NCI-H1930 (cell line): ENCODE measurements at places on chromosomes 5 and 9.

DNA sequence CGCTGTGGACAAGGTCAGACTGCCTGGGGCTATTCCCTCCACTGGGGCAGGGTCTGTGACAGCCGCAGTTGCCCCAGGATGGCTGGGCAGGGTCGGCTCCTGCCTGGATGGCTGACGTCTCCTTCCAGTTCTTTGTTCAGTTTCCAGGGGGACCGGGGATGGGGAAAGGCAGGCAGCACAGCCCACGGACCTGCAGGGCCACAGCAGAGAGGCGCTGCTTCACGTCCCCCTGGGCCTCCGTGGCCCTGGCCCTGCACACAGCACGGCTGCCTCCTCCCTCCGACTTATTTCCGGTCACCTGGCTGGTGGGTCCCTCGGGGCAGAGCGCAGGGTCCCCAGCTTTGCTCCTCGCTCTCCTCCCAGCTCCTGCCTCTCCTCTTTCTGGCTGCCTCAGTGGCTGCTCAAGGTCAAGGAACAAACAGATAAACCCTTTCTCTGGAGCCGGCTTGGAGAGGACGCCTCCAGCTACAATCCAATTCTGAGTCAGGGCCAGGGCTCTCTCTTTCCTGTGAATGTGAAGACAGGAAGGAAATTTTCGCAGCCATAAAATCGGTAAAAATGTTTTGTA is 169.7 kb downstream of the C9orf50 start:
- no peak for DNase-seq

DNA sequence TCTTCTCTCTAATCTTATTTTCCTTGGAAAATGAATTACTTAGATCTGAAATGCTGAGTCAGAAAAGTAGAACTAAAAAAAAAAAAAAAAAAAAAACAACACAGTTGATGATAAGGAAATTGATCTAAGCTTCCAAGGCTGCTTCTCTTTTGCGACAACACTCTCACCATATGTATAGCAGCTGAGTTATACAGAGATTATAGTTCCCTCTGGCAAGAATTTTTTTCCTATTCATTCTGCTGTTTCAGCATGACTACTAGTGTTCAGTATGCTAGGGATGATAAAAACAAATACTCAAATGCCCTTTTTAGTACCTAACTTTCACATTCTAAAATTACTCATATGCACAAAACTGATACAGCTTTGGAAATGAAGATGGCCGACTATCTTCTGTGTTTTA is 267.3 kb downstream of the MLLT3 start:
- no peak for DNase-seq

GRCh38 chr9:134887219-134887618 is 6.6 kb downstream of the FCN2 start:
- no peak for DNase-seq

DNA sequence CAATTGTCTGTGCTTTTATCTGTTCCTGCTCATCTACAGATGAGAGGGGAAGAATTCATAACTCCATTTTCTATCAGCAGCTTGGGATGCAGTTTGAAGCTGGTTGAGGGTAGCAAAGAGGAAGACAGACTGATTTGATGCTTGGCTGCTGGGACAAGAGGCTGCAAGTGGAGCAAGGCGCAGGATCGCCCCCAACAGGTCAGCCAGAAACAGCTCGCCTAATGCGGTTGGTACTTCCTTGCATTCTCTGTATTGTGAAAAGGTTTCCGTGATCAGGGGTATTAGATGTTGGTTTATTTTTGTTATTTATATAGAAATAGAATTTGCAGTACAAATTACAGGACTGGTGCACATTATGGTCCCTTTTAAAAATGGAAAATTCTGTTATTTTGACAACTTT is 40.6 kb downstream of the ZNF883 start:
- peak; percentile 21 for DNase-seq

GRCh38 chr9:98635374-98635773 is 73.4 kb downstream of the GABBR2 start:
- DNase-seq: no peak

DNA sequence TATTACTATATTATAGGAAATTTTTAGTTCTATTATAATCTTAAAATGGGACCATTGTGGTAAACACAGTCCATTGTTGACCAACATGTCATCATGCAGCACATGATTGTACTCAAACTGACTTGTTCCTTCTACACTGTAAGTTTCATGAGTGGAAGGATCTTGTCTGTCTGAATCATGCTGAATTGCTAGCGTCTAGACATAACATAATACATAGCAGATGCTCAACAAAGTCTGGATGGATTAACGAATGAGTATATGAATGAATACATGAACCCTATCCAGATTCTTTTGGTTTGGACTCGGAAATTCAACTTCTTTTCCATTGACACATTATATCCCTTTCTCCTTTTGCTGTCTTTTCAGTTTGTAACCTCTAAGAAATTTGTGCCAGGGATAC is 429.2 kb upstream of the SGCD start:
- no peak for DNase-seq

DNA sequence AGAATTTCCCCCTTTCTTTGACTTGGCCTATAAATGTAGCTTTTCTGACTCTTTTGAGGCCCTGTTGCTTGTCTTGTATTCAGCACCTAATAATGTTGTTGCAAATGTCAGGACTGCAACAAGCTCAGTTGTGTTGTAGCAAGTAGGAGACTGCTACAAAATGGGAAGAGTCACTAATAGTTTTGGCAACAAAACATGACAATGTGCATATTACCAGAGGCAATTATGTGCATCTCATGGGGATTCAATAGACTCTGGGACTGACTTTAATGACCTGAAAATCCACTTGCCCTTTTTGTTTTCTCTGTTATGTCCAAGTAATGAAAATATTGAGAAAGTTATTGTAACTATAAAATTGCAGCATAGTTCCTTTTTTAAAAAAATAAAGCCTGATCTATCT is 368.4 kb downstream of the OSTF1 start:
- no peak for DNase-seq

GRCh38 chr5:134394932-134395331 is 16.7 kb downstream of the CDKN2AIPNL start:
- DNase-seq: no peak

DNA sequence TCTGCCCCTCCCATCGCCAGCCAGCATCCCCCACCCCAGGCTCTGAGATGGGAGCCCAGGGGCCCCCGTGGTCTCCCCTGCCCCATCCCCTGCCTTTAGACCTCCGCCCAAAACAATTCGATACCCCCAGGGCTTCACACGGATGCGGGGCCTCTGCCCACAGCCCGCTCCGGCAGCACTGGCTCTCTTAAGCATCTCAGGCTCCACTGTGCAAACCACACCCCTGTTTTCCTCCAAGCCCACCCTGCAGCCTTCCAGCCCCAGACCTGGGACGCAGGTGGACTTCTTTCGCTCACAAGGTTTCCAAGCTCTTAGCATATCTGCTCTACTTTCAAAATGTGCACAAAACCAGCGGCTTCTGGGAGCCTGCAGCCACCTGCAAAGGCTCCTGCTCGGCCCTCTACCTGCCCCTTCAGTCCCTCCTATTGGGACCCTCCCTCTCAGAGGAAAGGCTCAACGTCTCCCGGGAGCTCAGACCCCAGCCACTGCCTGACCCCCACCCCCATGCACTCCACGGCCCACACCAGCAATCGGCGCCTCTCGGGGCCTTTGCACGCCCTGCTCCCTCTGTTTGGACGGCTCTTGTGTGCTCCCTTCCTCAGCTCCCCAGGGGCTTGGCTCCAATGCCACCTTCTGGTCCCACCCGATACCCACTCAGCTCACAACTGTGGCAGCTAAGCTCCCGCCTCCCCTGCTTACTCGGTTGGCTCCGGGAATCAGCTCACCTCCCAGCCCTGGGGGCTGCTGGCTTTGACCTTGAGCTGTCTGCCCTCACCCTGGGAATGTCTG is 918 bp upstream of the SLC9A3 start:
- no peak for DNase-seq

DNA sequence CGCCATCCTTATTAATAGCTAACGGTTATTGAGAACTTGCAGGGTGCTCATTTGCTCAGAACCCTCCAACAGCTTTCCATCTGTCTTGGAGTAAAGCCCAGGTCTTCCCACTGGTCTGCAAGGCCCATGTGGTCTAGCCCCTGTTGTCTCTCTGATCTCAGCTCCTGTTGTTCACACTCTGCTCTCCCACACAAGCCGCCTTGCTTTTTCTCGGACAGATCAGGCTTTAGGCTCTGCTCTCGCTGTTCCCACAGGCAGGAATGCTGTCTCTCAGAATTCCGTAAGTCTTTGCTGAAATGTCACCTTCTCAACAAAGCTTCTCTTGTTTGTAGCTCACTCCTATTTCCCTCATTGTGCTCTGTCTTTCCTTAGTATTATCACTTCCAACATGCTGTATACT is 34.3 kb downstream of the GPR107 start:
- no peak for DNase-seq

- no peak for DNase-seq
Observed at GRCh38 chr5:122576256-122577016, 198.4 kb upstream of the SNX2 start.

- DNase-seq: no peak
Observed at GRCh38 chr5:157266286-157267007, 524 bp downstream of the CYFIP2 start.

- no peak for DNase-seq
Observed at GRCh38 chr5:103262422-103262871, 3.9 kb downstream of the MACIR start.

DNA sequence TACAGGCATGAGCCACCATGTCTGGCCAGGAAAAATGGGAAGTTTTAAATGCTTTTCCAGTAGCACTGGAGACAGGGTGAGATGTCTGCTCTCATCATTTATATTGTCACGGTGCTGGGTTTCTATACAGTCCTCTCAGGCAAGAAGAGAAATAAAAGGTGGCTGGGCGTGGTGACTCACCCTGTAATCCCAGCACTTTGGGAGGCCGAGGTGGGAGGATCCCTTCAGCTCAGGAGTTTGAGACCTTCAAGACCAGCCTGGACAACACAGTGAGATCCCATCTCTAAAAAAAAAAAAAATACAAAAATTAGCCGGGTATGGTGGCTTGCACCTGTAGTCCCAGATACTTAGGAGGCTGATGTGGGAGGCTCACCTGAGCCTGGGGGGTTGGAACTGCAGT is 4.8 kb upstream of the GRIN1 start:
- DNase-seq: no peak

- no peak for DNase-seq
Observed at GRCh38 chr5:170632266-170632984, 128.6 kb downstream of the KCNIP1 start.

DNA sequence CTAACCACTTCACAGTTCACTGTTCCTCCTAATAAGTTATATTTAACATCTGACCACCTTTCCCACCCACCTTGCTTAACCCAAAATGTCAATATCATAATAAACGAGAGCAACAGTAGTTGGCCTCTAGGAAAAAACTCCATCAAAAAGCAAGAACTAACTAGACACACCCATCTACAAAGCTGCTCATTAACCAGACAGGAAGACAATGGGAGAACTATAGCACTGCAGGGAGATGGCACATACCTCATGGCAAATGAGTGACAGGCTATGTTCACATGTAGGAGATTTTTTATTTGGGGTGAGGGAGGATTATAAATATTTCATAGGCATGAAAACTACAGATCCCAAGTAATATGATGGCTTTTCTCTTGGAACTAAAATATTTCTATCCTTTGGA is 23.6 kb upstream of the CDK5RAP2 start:
- no peak for DNase-seq

GRCh38 chr5:179923436-179923835 is 15.7 kb upstream of the TBC1D9B start:
- no peak for DNase-seq
